ENCODE measurements at places on chromosomes 1 and 21. TPM values are rescaled to one million over a fixed set of nuclear protein-coding genes. Genes with fewer than 3 reads are reported as not detected.

GRCh38 chr1:56910441-56910985, 55.3 kb downstream of the C8B start:
- no peak for DNase-seq

DNA sequence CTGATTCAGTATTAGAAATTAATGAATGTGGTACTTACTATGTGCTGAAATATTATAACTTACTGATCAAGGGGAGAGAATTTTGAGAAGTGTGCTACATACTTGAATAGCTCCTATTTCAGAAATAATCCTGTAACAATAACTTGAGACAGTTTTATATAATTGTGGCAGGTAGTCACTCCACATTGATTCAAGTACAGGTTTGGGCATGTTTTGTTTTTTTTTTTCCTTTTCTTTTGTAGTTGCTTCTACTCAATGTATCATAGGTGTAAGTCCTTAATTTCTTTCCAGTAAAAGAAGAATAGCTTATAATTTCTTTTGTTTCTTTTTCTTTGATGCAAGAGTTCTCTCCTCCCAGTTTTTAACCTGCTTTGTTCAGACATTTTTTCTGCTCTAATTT, 86.1 kb upstream of the ADGRL2 start:
- no peak for DNase-seq

DNA sequence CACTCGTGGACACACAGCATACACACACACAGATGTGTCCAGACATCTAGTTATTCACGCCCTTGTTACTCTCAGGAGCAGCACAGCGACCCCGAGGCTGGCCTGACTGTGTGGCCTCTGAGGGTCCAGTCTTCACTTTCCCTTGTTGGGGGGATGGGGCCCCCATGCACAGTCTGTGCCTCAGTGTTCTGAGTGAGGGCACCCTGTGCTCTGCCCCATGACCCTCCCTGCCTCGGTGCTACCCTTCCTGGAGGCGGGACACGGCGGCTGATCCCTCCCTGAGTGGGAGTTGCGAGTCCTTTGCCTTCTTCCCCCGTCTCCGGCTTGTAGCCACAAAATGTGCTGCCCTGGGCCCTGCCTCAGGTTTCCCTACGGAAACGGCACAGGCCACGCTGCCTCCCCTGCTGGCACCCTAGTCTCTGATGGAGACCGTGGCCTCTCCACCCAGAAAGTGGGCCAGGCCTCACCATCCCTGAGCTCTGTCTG, 8.6 kb downstream of the CSTB start:
- DNase-seq: no peak

GRCh38 chr21:44390886-44391285, 37.5 kb downstream of the TRPM2 start:
- no peak for DNase-seq

DNA sequence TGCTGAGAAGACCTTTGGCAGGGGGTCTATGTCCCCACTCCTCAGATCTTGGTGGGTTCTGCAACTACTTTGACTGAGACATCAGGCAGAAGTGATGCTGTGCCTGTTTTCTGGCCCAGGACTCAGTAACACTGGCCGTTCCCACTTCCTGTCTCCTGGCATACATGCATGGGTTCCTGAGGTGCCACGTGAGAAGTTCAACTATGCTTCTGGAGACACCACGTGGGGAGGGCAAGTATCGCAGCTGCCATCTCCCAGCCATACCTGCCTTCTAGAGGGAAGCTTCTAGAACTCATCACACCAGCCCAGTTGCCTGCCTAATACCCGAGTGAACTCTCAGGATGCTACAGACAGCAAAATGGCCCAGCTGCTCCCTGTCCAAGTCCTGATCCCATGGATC, 65.8 kb downstream of the TRABD2B start:
- DNase-seq: no peak

DNA sequence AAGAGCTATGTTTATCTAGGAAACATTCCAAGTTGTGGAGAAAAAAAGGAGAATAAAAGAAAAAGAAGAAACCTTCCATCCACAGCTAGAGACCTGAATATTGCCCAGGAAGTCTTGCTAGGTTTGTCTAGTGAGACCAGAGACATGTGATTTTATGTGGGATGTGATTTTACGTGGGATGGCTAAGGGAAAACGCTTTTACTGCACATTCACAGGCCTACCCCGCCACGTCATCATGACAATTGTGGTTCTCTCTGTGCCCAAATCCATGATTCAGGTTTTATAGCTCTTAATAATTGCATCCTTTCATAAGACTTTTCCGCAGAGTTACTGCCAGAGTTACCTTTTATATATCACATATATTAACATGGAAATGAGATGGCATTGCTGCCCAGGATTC, 86.4 kb upstream of the SSX2IP start:
- DNase-seq: no peak

DNA sequence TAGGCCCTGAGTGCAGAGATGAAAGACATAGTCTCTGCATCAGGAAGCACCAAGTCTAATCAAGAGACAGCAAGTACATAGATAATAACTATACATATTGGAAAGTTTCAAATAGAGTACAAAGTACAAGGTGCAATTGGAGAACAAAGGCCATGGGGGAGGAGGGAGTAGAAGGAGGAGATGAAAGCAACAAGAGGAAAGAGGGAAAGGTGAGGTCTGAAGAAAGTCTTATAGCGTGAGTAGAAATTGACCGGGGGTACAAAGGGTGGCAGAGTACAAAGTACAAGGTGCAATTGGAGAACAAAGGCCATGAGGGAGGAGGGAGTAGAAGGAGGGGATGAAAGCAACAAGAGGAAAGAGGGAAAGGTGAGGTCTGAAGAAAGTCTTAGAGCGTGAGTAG, 244.2 kb upstream of the JUN start:
- no peak for DNase-seq

GRCh38 chr1:113283914-113284313, 106.4 kb upstream of the MAGI3 start:
- DNase-seq: no peak

DNA sequence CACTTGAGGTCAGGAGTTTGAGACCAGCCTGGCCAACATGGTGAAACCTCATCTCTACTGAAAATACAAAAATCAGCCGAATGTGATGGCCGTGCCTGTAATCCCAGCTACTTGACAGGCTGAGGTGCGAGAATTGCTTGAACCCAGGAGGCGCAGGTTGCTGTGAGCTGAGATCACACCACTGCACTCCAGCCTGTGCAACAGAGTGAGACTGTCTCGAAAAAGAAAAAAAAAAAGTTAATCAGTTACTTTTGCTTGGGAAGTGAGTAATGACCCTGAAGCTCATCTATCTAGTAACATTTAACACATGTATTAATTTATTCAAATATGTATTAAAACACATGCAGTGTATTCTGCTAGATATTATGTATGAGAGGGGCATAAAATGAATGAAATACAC, 49.4 kb downstream of the ZNF326 start:
- no peak for DNase-seq

- no peak for DNase-seq
These were observed 25.5 kb downstream of the ENAH start for GRCh38 chr1:225627304-225627947.

DNA sequence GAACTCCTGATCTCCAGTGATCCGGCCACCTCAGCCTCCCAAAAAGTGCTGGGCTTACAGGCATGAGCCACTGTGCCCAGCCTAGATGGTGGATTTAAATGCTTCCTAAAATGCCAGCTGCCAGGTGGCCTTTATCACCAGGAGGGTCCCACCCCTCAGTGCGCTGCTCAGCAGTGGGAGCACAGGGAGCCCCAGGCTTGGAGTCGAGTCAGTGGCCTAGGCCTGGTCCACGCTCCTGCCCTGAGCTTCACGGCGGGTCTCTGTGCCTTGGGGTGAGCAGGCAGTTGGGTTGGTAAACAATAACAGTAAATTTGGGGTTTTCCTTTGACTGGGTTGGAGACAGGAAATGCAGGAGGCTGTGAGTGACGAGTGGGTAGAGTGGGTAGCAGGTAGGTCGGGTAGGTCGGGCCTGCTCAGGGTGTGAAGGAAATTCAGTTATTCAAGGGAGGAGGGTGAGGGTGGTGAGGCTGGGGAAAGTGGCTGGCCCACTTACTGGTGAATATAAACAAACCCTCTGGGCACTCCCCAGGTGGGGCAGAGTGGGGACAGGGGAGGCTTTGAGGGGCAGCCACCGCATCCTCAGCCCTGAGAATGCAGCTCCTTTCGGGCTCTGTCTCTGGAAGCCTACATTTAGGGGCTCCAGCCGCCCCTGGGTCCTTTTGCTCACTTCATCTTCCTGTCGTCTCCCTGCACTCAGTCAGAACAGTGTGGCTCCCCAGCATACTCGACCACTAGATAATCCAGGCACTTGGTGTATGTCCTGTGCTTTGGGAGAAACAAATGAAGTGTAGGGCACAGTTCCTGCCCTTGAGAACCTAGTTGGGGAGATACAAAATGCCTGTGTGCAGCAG, 33.5 kb upstream of the IL19 start:
- no peak for DNase-seq

DNA sequence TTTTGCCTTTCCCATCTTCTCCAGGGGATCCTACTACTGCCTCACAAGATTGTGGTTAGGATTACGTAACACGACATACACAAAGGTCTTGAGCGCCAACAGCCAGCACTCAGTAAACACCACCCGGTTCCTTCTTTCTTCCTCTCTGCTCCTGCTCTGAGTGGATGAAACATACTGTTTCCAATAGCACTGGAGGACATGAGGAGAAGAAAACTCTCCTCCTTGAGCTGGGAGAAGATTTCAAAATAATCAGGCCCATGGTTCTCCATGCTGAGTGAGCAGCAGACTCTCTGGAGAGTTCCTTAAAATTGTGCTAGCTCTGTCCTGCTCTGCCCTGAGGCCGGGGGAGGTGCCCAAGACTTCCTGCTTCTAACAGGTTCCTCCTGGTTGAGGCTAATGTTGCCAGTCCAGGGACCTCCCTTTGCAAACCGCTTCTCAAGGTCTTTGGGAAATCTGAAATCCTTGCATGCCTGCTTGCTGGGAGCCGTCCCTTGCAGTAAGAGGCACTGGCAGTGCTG, 29.4 kb upstream of the MX1 start:
- peak; percentile 31 for DNase-seq

GRCh38 chr1:92065042-92065441, 10.2 kb downstream of the SETSIP start:
- DNase-seq: no peak

- DNase-seq: no peak
These were observed 3.4 kb upstream of the MYBPH start for GRCh38 chr1:203178821-203179666.

- DNase-seq: no peak
These were observed 90.9 kb upstream of the RUNX3 start for GRCh38 chr1:25020851-25021590.

Gene PDZK1
- total RNA-seq: 0.40 TPM

Gene YARS1
- 35.3 TPM for total RNA-seq

Gene PPCS
- total RNA-seq: 39.5 TPM

Gene ADAMTSL4
- total RNA-seq: 20.2 TPM

Gene MCOLN2
- 0.18 TPM for total RNA-seq

Gene PLEKHN1
- not detected for total RNA-seq

Gene RAD54L
- 2.8 TPM for total RNA-seq

Gene SH3BGR
- total RNA-seq: 105 TPM

Gene DRAXIN
- total RNA-seq: 0.27 TPM

Gene SPAG17
- total RNA-seq: 1.2 TPM

Gene CFAP74
- total RNA-seq: not detected
